Renal cortex interstitium (tissue), 15 donors: ENCODE measurements at places on chromosomes 4 and X.
A peak's percentile ranks its signal among the peaks of the same experiment; 100 is the strongest.

DNA sequence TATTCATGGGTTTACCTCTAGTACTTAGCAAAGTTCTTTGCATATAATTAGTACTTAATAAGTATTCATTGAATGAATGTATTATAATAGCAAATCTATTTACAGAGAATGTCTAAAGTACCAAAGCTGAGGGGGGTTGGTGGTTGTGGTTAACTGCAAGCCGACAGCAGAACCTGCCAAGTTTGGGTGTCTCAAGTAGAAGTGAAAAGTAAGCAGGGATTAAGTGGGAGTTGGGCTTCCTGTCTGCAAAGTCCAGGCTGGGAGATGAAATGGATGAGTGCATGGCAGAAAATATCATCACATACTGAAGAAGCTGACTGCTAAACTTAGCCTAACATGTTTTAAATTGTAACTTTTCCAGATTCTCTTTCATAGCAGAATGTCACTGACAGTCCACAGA is 169.6 kb downstream of the CAMK2D start:
- DNase-seq, result no peak

GRCh38 chr4:132540797-132541196 is 608.3 kb upstream of the PCDH10 start:
- DNase-seq, result no peak

- no peak for DNase-seq
Observed at GRCh38 chrX:39194673-39195072, 393.4 kb downstream of the MID1IP1 start.

- DNase-seq, result no peak
Observed at GRCh38 chr4:88063634-88064296, 56.3 kb downstream of the PKD2 start.

DNA sequence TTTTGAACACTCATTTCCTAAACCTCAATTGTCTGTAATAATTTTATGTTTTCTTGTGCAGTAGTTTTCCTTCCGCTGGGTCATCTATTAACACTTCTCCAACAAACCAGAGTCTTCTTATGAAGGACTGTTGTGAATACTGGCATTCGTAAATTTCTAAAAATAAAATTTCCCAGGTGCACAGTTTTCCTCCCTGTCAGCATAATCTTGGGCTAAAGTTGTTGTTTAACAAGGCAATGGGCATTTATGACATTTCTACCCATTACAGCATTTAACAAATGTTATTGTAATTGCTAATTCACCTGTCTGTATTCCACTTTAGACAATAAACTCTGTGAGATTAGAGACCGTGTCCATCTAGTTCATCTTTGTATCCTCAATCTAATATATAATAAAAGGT is 1.2 kb downstream of the SCFD2 start:
- DNase-seq, result no peak

GRCh38 chr4:183118585-183118984 is 19.5 kb downstream of the WWC2 start:
- peak; percentile 52 for DNase-seq

- no peak for DNase-seq
Observed at GRCh38 chr4:91485415-91485814, 818.4 kb upstream of the GRID2 start.

DNA sequence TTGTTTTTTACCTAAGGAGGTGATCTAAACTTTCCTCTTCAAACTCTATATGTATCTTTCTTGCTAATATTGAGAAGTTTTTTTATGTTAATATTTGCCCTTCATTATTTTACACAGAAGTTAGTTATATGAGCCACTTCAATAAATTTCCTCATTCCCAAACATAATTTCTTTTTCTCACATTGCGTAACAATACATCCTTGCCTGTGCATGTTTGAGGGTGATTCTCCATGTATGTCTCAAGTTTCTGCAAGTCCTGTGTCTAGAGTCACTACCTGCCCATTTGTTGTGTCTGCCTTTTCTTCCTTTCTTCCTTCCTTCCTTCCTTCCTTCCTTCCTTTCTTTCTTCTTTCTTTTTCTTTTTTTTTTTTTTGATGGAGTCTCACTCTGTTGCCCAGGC is 2057.9 kb downstream of the PCDH7 start:
- DNase-seq, result no peak

DNA sequence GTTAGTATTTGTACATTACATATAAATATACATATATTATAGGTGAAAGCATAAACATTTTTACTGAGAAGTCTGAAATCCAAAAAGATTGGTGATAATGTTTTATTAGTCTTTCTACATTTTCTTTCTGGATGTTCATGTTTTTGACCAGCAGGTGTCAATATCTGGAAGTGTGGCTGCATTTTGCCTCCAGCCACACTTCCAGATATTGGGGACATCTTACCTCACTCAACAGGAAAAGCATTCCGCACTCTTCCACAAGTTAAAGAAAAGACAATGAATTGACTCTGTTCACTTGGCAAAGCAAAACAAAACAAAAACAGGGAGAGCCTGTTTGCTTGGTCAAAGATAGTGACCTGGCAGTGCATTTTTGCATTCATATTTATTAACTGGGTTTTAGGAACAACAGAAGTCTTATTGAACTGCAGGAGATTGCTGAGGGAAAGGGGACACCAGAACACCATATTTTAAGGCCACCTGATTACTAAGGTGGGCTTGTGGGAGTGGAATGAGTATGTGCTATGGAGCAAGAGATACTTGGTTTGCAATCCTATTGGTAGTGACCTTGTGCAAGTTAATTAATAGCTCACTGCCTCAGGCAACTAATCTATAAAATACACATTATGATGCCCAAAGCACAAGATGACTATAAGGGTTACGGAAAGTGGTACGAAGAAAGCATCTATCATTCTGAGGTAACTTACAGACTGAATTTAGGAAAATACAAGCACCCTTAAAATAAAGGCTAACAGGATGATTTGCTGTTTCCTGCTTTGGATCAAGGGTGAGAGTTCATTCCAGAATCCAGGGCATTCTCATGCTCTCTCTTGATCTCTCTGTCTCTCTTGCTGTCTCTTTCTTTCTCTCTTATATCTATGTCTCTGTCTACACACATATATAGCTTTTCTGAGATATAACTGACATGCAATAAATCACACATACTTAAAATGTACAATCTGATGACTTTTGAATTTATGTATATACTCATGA is 389.9 kb upstream of the EMCN start:
- DNase-seq, result no peak

- no peak for DNase-seq
Observed at GRCh38 chrX:111411983-111412382, at the start of gene DCX. DCX (minus strand) TSS chrX:111412192; CDS start chrX:111410398, 1,794 bp downstream.

GRCh38 chr4:183563874-183564273 is 59.0 kb downstream of the ING2 start:
- no peak for DNase-seq

DNA sequence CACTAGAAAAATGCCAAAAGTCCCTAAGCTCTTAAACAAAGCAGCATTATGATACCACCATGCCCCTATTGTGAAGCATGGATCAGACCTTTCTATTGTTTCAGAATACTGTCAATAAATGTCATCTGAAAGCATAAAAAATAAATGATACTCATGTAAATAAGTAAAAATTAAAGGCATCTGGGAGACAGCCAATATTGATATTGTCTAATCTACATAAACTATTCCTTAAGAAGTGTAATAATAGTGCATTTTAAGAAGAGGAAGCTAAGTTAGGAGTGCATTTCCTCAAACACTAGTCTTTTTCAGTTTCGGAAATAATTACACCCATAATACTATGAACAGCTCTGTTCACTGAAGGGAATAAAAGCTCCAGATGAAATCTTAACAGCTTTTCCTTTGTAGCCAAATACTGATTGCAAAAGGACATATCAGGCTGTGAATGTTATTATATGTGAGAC is 181.6 kb downstream of the SPOCK3 start:
- DNase-seq, result no peak

- no peak for DNase-seq
Observed at GRCh38 chrX:81195259-81195658, 6.5 kb downstream of the HMGN5 start.

DNA sequence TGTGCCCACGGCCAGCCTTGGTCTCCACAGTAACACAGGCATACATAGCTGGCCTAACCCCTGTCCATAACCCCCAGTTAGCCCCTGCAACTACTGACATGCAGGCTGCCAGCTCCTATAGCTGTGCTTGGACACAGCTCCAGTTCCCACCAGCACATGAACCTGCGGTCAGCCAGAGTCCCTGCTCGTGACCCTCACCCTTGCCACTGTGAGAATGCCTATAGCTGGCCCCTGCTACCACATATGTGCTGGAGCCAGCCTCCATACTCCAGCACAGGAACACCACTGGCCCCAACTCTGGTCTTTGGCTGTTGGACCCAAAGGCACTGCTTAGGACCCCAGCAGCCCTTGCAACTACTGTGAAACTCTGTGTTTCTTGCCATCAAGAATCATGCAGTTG is 930.9 kb downstream of the ADGRL3 start:
- DNase-seq, result no peak

GRCh38 chrX:116281106-116281505 is 110.6 kb downstream of the AGTR2 start:
- no peak for DNase-seq

DNA sequence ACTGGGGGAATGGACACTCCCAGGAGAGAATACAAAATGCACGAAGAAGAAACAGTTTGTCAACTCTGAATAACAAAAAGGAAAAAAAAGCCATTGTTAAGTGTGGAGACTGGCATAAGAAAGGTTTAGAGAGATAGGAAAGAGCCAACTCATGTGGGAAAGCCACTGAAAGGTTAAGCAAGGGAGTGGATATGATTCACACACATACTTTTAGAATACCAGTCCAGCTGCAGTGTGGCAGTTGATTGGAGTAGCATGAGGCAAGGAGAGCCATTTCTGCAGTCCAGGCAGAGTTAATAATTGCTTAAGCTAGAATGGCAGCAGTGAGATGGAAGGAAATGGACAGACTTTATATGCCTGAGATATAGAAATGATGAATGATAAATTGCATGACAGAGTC is 36.9 kb upstream of the ADAD1 start:
- DNase-seq, result no peak

GRCh38 chr4:181261279-181261678 is 981.9 kb upstream of the TENM3 start:
- DNase-seq, result peak; percentile 17

DNA sequence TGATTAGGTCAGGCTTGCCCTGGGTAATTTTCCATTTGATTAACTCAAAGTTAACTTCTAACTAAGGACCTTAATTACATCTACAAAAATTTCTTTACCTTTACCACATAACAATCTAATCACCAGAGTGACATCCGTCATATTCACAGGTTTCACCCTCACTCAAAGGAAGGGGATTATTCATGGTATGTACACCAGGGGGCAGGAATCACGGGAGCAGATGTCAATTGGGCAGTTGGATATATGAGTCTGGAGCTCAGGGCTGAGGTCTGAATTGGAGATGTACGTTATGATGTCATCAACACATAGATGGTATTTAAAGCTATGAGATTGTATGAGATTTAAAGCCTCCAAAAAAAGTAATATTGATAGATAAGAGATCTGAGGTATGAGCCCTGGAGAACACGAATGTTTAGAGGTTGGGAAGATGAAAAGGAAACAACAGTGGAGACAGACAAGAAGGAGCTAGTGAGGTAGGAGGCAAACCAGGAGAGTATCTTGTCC is 52.9 kb downstream of the PGRMC1 start:
- DNase-seq, result no peak

- DNase-seq, result no peak
Observed at GRCh38 chr4:86653237-86653865, 59.2 kb downstream of the PTPN13 start.

- DNase-seq, result no peak
Observed at GRCh38 chr4:27844376-27844775, 983.7 kb downstream of the STIM2 start.

- no peak for DNase-seq
Observed at GRCh38 chr4:115515366-115515765, 401.9 kb upstream of the NDST4 start.

DNA sequence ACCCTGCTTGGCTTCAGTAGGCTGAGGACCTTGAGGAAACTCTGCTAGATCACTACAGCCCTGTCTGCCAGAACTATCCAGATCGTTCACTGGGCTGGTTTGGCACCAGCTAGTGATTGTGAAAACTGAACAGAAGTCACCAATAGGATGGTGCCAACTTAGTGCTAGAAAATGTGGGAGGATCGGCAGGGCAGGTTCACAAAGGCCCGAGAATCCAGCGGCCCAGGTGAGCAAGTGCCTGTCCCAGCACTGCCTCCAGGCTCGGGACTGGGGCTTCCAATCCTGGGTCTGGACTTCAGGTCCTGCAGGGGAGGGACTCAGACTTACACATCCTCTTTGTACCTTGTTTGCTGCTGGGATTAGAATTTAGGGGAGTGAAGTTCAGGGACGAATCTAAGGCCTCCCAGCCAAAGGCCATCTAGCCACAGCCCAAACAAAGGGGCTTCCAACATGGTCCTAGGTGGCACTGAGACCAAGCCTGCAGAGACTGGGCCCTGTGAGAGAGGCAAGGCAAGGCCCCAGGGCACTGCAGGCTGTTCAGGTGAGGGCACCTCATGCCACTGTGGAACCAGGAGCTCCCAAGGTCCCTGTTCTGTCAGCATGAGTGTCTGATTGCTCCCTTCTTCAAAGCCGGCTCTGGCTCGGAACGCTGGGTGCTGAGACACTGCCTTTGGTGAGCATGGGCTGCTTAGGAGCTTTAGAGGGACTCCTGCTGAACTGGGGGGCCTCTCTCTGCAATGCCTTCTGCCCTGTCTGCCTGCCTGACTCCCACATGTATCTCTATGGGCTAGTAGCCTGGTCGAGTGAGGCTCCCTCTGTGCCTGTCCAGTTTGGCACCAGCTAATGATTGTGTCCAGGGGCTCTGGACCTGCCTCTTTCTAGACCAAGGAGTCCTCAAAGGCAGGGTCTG is 20.7 kb upstream of the ZNF185 start:
- DNase-seq, result no peak

DNA sequence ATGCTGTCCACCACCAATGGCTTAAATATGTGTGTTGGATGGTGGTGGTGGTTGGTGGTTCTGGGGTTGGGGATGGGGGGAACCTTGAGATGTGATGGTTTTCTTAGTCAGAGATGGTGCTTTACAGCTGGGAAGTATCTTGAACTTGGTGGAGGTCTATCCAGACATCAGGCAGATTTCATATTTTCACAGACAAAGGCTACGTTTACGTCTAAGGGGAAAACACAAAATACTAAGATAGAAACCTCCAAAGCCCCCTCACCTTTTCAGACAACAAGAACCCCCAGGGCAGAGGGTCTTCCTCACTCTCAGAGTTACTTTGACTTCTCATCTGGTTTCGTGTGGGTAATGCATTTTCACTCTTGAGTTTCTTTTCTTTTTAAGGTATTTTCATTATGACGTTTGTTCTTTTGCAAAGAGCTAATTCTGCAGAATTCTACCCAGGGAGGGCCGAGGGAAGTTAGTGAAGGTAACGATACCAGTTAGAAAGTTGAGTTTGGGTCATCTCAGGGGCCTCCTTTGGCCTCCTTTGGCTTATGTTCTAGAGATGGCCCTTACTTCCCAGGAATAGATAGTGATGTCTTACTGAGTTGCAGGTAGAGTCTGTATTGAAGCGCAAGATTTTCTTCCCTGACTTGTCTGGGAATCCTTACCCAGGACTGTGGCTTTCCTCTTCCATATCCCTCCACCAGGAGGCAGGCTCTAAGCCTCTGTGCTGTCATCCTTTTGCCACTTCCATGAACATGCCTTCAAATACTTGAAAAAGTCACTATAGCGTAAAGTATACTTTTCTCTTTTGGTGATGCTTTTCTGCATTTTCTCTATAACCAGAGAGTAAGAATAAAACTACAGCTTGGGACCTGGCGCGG is 31.9 kb downstream of the RHOH start:
- no peak for DNase-seq
